Aorta (tissue), 5 donors: ENCODE measurements at places on chromosomes 13 and 19. TPM values are rescaled to one million over a fixed set of nuclear protein-coding genes. Genes with fewer than 3 reads are reported as not detected.

DNA sequence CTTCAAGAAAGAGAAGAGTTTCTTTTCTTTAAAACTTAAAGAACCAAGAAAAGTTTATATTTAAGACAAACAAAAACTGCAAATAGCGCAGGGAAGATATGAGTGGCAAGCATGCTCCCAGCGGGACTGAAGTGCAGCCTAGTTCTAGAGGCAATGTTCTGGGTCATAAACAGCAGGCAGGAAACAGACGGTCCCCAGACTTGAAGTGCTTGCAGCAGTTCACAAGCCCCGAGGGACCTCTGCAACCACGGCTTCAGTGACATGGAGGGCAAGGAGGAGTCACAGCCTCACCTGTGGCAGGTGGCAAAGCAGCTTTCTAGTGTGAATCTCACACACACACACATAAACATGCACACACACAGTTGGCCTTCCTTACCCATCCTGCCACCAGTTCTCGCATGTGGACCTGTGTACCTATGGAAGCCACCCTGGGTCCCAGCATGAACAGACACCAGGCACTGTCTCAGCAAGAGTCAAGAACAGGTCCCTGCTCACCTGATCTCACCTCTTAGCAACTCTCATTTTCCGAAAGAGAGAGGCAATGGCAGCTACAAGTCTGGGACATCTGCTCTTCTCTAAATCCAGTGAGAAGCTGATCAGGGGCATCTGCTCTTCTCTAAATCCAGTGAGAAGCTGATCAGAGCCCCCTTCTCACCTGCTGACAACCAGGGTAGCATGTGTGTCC is 162.0 kb downstream of the EFNB2 start:
- H3K36me3 ChIP-seq: no peaks in the 10 kb centered on the region
- H3K27ac ChIP-seq: no peak overlapping the region
- H3K27me3 ChIP-seq: no peaks in the 10 kb centered on the region
- H3K4me1 ChIP-seq: no peaks in the 10 kb centered on the region
- no peak overlapping the region for H3K4me3 ChIP-seq

DNA sequence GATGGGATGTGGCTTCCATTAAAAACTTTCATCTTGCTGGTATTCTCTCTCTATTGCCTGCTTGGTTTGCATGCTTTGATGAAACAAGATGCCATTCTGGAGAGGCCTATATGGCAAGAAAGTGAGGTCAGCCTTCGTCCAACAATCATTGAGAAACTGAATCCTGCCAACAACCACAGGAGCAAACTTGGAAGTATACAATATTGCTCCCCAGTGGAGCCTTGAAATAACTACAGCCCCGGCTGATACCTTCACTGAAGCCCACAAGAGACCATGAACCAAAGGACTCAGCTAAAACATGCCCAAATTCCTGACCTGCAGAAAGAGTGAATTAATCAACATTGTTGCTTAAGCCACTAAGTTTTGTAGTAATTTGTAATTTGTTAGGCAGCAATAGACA is 82.5 kb upstream of the FGF14 start:
- no peak overlapping the region for H3K27ac ChIP-seq
- H3K4me1 ChIP-seq: no peaks in the 10 kb centered on the region
- no peak overlapping the region for H3K4me3 ChIP-seq
- DNase-seq: no peak
- H3K36me3 ChIP-seq: no peaks in the 10 kb centered on the region
- H3K27me3 ChIP-seq: no peaks in the 10 kb centered on the region

GRCh38 chr19:55467236-55468053 is 2.9 kb upstream of the C19orf85 start:
- H3K27ac ChIP-seq: no peak overlapping the region
- H3K27me3 ChIP-seq: no peaks in the 10 kb centered on the region
- H3K4me3 ChIP-seq: no peak overlapping the region
- peak; percentile 82 for DNase-seq
- H3K4me1 ChIP-seq: no peaks in the 10 kb centered on the region
- H3K36me3 ChIP-seq: no peaks in the 10 kb centered on the region

DNA sequence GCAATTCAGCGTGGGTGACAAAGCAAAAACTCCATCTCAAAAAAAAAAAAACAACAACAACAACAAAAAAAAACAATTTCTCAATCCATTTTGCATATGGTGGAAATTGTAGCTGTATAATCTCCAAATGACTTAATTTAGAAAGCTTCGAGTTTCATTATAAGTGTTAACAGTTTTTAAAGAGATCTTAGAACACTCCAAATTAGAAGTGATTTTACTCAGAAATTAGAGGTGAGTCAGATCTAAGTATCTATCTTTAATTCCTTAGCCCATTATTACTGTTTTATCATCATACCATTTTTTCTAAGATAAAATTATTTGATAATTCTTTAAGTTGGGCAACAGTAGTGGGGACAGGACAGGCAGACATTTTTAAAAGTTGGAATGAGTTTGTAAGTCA is 60.5 kb downstream of the ZMYM2 start:
- H3K4me1 ChIP-seq: no peaks in the 10 kb centered on the region

GRCh38 chr13:66803013-66803807 is 426.9 kb downstream of the PCDH9 start:
- H3K4me1 ChIP-seq: no peaks in the 10 kb centered on the region
- no peaks in the 10 kb centered on the region for H3K36me3 ChIP-seq
- no peak overlapping the region for H3K27ac ChIP-seq
- DNase-seq: no peak

GRCh38 chr19:10292206-10292788 is 2.5 kb downstream of the ICAM5 start:
- H3K27ac ChIP-seq: no peak overlapping the region
- no peak overlapping the region for H3K4me3 ChIP-seq
- DNase-seq: peak; percentile 94
- no peaks in the 10 kb centered on the region for H3K4me1 ChIP-seq

- no peak overlapping the region for H3K4me3 ChIP-seq
- H3K4me1 ChIP-seq: peaks cover 2% of the 10 kb centered on the region
- no peaks in the 10 kb centered on the region for H3K27me3 ChIP-seq
- H3K36me3 ChIP-seq: no peaks in the 10 kb centered on the region
These were observed 404.2 kb downstream of the COG6 start for GRCh38 chr13:40059540-40060232.

DNA sequence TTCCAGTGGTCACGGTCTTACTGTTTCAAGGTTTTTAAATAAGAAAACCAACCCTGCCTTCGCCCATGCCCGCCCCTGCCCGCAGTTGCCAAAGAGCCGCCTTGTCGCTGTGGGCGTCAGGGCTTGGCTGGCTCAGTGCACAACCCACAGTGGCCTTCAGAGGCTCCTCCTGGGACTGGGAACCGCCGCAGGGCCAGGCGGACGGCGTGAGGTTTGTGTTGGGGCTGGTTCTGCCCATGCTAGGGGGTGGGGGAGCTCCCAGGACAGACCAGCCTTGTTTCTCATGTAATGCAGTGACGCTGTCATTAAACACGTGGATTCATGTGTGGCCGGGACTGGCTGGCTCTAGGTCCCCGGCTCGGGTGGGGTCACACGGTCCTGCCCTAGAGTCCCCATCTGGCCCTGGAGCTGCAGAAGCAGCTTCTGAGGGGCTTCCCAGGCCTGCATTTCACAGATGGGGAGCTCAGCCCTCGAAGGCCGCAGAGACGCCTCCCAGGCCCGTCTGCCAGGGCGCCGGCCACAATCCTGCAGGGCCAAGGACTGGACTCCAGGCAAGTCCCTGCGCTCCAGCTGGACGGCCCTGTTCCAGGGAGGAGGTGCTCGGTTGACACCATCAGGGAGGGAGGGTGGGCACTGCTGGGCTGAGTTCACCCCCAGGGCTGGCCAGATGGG is 2.4 kb upstream of the TEKTIP1 start:
- no peak overlapping the region for H3K4me3 ChIP-seq
- no peak overlapping the region for H3K27ac ChIP-seq
- H3K36me3 ChIP-seq: peaks cover 4% of the 10 kb centered on the region
- DNase-seq: no peak
- H3K4me1 ChIP-seq: no peaks in the 10 kb centered on the region

The LSR gene
- 5.8 TPM for polyA plus RNA-seq

DNA sequence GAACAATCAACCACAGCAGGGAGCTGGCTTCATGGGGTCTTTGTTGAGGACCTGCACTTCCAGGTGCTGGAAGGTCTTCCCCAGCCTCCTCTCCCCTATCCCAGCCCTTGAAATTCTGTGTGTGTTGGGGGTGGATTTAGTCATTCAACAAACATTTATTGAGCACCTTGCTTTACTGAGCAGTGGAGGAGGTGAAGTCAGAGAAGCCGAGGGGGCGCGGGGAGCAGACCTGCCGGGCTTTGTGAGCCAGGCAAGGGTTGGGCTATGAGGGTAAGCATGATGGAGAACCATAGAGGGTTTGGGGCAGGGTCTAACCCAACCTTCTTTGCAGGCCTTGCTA is 3.5 kb upstream of the C19orf85 start:
- H3K36me3 ChIP-seq: no peaks in the 10 kb centered on the region
- H3K27me3 ChIP-seq: no peaks in the 10 kb centered on the region
- no peak overlapping the region for H3K4me3 ChIP-seq

DNA sequence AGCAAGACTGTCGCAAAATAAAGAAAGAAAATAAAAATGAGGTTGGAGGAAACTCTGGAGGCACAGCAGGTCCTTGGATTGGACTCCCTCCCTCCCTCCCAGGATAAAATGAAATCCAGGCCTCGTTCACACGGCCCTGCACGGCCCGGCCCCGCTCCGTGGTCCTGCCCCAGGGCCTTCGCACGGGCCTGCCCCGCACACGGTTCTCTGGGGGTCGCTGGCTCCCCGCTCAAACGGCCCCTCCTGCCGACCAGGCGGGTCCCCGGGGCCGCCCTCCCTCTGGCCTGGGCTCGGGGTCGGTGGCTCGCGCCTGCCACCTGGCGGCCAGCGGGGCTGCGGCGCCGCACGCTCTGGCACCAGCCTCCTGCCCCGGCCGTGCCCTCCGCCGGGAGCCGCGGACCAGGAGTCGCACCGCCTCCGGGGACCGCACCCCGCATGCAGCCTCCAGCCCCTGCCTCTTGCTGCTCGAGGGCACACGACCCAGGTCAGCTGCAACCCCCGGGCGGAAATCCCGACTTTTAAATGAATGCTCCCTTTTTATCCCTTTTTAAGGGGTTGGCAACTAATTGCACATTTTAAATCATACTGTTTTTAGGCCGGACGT is 1.5 kb upstream of the WDR18 start:
- DNase-seq: peak; percentile 79
- no peaks in the 10 kb centered on the region for H3K4me1 ChIP-seq
- no peak overlapping the region for H3K4me3 ChIP-seq
- H3K27ac ChIP-seq: no peak overlapping the region

DNA sequence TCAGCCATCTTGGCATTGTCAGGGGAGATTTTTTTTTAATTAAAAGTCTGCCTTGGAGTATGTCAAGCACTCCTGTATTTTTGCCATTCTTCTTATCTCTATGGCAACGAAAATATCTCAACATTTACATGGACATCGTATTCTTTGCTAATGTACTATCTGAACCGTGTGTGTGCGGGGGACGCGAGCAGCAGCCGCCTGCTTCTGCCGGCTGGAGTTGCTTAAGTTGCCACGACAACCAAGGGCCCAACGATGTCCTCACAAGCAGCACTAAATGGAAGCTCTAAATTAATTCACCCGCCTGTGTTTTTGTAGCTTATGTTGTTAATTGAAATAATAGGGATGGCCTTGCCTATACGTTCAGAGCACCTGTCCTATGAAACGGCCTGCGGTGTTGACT is 309.5 kb downstream of the TEX29 start:
- no peak overlapping the region for H3K27ac ChIP-seq
- no peaks in the 10 kb centered on the region for H3K36me3 ChIP-seq
- no peak for DNase-seq
- no peaks in the 10 kb centered on the region for H3K27me3 ChIP-seq
- H3K4me1 ChIP-seq: no peaks in the 10 kb centered on the region

- H3K27ac ChIP-seq: no peak overlapping the region
- peaks cover 1% of the 10 kb centered on the region for H3K4me1 ChIP-seq
- H3K36me3 ChIP-seq: no peaks in the 10 kb centered on the region
These were observed 107.4 kb downstream of the KCTD12 start for GRCh38 chr13:76778853-76779252.

GRCh38 chr19:8877854-8878705 is 45.9 kb downstream of the MBD3L1 start:
- H3K27ac ChIP-seq: no peak overlapping the region
- H3K4me1 ChIP-seq: no peaks in the 10 kb centered on the region
- no peaks in the 10 kb centered on the region for H3K36me3 ChIP-seq

DNA sequence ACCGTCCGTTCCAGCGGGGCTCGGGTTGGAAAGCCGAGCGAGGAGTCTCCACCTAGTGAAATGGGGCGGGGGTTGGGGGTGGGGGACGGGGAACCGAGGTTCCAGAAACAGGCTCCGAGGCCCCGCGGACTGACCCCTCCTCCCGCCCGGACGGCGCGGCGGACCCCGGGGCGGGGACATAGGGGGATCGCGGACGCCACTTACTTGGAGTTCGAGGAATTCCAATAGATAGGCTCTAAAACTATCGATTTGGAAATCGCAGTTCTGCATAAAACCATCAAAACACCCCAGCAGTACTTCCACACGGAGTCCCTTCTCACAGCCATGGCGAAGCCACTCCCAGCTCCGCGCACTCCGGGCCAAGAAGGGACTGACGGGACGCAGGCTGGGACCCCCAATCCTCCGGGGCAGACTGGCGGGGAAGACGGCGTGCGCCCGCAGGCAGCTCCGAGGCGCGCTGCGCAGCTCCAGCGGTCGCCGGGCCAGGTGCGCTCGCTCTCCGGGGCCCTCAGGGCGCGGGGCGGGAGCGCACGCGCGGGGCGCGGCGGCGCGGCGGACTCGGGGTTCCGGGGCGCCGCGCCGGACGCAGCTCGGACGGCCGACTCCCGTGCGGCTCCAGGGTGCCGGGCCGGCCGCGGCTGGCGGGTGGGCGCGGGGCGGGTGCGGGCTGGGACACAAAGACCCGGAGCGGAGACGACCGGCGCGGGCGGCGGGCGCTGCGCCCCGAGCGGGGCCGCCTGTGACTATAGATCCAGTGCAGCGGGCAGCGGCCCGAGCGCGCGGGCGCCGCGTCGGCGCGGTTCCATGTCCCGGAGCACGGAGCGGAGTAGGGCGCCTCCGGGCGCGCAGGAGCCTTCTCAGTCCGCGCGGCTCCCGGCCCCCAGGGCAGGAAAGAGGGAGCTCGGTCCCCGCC is 567 bp downstream of the EFNB2 start:
- peak overlapping the region; percentile 93 for H3K4me3 ChIP-seq
- H3K4me1 ChIP-seq: no peaks in the 10 kb centered on the region
- no peaks in the 10 kb centered on the region for H3K36me3 ChIP-seq
- no peaks in the 10 kb centered on the region for H3K27me3 ChIP-seq

The EDNRB gene
- 1.9 TPM for polyA plus RNA-seq

DNA sequence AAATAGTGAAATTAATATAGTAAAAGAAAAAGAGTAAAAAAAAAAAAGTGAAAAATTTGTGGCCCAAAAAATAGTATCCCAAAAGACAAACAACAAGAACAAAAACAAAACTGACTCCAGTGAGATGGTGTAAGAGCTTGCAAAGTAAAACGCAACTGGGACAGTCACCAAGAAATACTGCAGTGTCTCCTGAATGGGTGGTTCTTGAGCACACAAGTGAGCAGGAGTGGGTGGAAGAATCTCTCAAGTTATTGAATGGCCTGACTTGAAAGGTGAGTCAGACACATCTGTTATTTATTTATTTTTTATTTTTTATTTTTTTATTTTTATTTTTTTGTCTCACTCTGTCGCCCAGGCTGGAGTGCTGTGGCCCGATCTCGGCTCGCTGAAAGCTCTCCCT is 1.9 kb downstream of the ZNF493 start:
- peaks cover 8% of the 10 kb centered on the region for H3K4me1 ChIP-seq
- no peak for DNase-seq
- no peaks in the 10 kb centered on the region for H3K36me3 ChIP-seq
- no peak overlapping the region for H3K4me3 ChIP-seq
- no peak overlapping the region for H3K27ac ChIP-seq
- no peaks in the 10 kb centered on the region for H3K27me3 ChIP-seq
